Glutamatergic neuron (in vitro differentiated cells): ENCODE measurements at places on chromosomes 16 and 17. TPM values are rescaled to one million over a fixed set of nuclear protein-coding genes. Genes with fewer than 3 reads are reported as not detected.
A peak's percentile ranks its signal among the peaks of the same experiment; 100 is the strongest.

DNA sequence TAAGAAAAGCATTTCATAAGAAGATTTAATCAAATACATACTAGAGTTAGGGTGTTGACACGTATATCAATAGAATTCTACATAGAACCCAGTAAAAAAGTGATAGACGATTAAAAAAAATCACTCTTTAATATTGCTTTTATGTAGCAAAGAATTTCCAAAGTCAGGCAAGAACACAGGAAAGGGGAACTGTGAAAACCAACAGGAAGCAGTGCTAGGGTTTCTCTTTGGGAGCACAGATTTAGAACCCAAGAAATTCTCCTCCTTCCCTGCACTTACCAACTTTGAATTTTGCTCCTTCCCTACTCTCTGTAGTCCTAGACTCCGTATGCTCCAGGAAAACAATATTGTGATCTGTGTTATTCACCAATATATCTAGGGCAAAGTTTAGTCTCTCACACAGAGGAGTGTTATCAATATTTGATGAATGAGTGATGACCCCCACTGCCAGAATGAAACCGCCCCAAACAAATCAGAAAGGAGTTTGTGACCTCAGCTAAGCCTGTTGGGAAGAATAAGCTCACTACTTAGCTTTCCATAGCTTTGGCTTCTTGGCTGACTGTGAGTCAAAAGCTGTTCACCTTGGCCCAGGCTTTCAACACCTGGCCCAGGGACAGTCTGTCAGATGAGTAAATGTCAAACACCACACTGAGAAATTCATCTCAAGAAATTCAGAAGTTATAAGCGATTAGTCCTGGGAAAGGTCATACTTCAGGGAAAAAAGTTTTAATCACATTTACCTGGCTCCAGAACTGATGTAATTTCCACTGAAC lies 8.6 kb downstream of the RFWD3 start:
- no peaks in the 10 kb centered on the region for H3K4me1 ChIP-seq
- H3K36me3 ChIP-seq: no peaks in the 10 kb centered on the region
- H3K27ac ChIP-seq: no peak overlapping the region
- no peak overlapping the region for H3K4me3 ChIP-seq
- no peak for DNase-seq
- no peaks in the 10 kb centered on the region for H3K27me3 ChIP-seq

GRCh38 chr17:7878234-7878633 lies 10.4 kb upstream of the CHD3 start:
- H3K27ac ChIP-seq: no peak overlapping the region
- DNase-seq: no peak
- H3K4me1 ChIP-seq: no peaks in the 10 kb centered on the region

DNA sequence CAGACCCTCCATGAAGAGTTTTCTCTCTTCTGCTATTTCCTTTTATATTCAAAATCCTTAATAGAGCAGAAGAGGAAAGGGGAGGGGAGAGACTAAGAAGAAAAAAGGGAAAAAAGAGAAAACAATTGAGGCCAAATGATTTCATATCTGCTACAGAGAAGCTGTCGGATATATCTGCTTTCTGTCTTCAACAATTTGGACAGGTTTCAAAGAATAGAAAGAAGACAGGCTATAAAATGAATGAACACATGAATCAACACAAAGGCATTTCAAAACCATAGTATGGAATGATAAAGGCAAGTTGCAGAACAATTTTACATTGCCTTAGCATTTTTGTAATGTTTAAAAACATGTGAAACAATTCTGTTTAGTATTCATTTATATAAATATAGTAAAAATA lies 4.7 kb upstream of the CMTR2 start:
- H3K27me3 ChIP-seq: no peaks in the 10 kb centered on the region
- no peaks in the 10 kb centered on the region for H3K4me1 ChIP-seq
- no peaks in the 10 kb centered on the region for H3K36me3 ChIP-seq
- no peak overlapping the region for H3K27ac ChIP-seq
- no peak overlapping the region for H3K4me3 ChIP-seq
- DNase-seq: no peak

GRCh38 chr17:69268543-69269014 lies 40.0 kb upstream of the ABCA10 start:
- H3K4me1 ChIP-seq: peaks cover 3% of the 10 kb centered on the region
- H3K4me3 ChIP-seq: no peak overlapping the region
- DNase-seq: no peak

DNA sequence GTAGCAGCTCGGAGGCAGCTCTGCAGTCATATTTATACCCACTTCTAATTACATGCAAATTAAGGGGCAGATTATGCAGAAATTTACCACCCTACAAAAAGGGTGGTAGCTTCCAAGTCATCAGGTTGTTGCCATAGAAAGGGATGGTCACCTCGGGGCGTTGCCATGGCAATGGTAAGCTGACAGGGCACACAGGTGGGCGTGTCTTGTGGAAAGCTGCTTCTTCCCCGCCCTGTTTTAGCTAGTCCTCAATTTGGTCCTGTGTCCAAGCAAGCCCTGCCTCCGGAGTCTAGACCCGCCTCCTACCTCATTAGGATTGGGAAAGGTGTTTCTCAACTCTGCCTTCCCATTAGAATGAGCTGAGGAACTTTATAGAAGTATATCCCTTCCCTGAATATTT lies 98.7 kb downstream of the HS3ST2 start:
- peaks cover 2% of the 10 kb centered on the region for H3K27me3 ChIP-seq
- no peak overlapping the region for H3K27ac ChIP-seq
- DNase-seq: no peak
- peaks cover 15% of the 10 kb centered on the region for H3K36me3 ChIP-seq
- H3K4me1 ChIP-seq: no peaks in the 10 kb centered on the region

DNA sequence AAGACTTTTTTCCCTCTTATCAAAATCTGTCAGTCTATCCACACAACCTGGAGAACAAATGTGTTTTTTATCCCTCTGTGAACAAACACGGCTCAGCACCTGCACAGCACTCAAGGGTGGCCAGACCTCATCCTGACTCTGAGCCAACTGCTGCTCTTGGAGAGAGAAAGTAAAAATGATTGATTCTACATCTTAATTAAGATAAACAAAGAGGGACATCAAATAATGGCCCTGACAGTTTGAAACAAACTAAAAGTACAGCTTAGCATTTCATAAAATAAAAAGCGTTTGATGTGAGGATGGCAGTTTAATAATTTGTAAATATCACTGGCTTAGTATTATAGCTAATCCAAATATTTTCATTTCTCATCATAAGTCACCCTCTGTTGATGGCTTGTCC lies 106.2 kb downstream of the SNX11 start:
- no peak for DNase-seq
- no peaks in the 10 kb centered on the region for H3K27me3 ChIP-seq
- H3K4me3 ChIP-seq: no peak overlapping the region
- H3K36me3 ChIP-seq: no peaks in the 10 kb centered on the region
- H3K4me1 ChIP-seq: peaks cover 3% of the 10 kb centered on the region

DNA sequence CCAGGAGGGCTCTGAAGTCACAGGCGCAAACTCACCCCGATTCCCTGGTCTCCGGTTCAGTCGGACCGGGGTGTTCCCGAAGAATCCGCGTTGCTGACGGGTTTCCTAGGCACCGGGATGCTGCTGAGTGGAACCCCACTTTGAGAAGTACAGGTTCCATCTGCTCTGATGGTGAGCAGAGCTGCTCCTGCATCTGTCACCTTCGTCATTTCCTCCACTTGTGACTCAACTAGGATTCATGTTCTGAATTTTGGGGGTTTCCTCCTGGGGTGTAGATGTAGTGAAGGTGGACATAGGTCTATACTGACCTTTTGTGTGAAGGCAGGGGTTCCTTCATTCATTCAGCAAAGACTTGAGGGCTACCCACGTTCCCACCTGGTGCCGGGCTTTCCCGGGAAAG lies 25.0 kb downstream of the LGALS3BP start:
- H3K36me3 ChIP-seq: peaks cover 10% of the 10 kb centered on the region
- no peak for DNase-seq
- H3K4me3 ChIP-seq: peak overlapping the region; percentile 20
- H3K27me3 ChIP-seq: peaks cover 10% of the 10 kb centered on the region
- peaks cover 27% of the 10 kb centered on the region for H3K4me1 ChIP-seq

DNA sequence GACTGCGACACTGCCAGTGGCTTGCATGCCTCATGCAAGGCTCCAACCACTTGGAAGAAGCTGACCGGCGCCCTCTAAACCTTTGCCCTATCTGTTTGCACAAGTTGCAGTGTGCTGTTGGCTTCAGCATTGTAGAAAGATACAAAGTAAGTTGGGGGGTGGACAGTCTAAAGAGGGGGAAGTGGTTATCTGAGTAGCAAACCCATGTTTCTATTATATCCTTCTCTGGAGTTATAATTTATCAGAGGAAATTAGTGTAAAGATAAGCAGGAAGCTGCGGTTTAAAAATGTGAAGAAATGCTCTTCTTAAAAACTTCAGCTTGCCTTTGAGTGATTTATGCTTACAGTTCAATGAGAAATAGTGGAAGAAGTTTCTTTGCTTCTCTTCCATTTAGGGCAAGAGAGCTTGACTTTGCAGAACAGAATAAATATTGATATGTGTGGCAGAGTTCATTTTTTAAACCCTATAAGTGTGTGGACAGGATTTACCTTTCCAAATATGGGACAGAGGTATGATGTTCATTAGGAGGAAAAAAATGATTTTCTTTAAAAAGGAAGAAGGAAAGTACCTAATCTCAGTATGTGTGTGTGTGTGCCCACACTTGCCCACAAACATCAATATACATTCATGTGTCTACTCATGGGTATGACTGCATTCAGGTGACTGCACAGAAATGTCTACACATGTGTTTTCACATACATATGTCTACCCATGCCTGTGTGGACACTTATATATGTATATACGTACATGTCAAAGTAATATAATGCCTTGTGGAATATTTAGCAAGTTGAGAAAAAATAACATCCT lies 8.1 kb downstream of the AMZ2 start:
- peaks cover 8% of the 10 kb centered on the region for H3K4me1 ChIP-seq
- H3K27ac ChIP-seq: no peak overlapping the region
- peaks cover 8% of the 10 kb centered on the region for H3K27me3 ChIP-seq
- H3K36me3 ChIP-seq: no peaks in the 10 kb centered on the region
- no peak for DNase-seq

Gene CCL2
- total RNA-seq: not detected

Gene ADORA2B
- 0.32 TPM for total RNA-seq

Gene TP53TG3
- total RNA-seq: not detected

Gene LRRC46
- total RNA-seq: 1.3 TPM

Gene TBC1D3
- not detected for total RNA-seq
